ENCODE measurements at places on chromosomes 11 and 22.

- no peak for DNase-seq
These were observed 66.9 kb downstream of the SPON1 start for GRCh38 chr11:14029440-14029839.

- no peak for DNase-seq
These were observed 223.6 kb downstream of the SWAP70 start for GRCh38 chr11:9887472-9887871.

GRCh38 chr11:15333407-15333806, 218.7 kb downstream of the INSC start:
- DNase-seq: no peak

DNA sequence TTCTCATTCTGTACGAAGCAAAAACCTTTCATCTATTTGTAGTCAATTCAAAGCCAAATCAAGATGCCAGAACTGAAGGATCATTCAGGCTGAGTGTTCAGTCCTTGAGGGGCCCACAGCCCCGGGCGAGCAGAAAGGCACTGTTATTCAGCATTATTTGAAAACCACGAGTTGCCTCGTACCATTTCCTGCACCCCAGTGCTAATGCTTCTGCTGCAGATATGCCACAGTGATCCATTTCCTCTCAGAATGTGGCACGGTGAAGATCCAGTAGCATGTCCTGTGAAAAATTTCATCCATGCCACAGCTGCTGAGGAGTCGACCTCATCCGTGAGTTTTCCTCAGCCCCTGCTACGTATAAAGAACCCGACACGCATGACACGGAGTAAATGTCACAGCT, 85.4 kb downstream of the OSBP2 start:
- DNase-seq: no peak

- DNase-seq: peak; percentile 5
These were observed 40.9 kb upstream of the CELSR1 start for GRCh38 chr22:46578251-46578823.

- DNase-seq: no peak
These were observed 52.4 kb downstream of the DSCAML1 start for GRCh38 chr11:117744471-117745150.

DNA sequence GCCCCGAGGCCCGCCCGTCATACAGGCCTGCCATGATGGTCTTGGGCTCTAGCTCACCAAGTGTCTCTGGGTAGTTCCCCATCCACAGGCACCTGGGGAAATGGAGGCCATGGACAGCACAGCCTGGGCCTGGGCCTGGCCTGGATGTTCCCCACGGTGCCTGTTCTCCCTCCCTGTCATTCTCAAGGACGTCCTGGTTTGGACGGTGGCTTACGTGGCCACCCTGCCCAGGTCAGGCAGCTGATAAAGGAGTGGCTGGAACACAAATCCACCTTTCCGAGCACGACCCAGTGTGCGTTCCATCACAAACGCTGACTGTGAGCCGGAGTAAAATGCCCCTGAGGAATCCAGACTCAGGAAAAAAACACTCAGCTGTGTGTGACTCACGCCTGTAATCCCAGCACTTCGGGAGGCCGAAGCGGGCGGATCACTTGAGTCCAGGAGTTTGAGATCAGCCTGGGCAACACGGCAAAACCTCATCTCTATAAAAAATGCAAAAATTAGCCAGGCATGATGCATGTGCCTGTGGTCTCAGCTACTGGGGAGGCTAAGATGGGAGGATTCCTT, 41.2 kb upstream of the TESMIN start:
- no peak for DNase-seq

DNA sequence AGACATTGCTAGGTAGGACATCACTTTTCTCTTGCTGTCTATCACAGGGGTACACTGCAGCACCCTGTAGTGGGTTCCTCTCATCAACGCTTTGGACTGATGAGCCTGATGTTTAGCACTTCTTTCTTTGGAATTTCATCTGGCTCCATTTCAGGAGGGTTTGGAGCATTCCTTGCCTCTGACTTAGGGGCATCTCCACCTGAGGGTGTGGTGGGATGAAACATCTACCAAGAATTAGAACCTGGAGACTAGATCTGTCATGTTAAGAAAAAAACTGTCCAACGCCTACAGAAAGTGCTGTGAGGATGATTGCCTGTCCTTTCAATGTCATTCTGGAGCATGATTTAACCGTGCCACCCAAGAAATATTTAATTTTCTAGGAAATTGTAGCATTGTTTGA, 648.4 kb downstream of the ETS1 start:
- DNase-seq: no peak

DNA sequence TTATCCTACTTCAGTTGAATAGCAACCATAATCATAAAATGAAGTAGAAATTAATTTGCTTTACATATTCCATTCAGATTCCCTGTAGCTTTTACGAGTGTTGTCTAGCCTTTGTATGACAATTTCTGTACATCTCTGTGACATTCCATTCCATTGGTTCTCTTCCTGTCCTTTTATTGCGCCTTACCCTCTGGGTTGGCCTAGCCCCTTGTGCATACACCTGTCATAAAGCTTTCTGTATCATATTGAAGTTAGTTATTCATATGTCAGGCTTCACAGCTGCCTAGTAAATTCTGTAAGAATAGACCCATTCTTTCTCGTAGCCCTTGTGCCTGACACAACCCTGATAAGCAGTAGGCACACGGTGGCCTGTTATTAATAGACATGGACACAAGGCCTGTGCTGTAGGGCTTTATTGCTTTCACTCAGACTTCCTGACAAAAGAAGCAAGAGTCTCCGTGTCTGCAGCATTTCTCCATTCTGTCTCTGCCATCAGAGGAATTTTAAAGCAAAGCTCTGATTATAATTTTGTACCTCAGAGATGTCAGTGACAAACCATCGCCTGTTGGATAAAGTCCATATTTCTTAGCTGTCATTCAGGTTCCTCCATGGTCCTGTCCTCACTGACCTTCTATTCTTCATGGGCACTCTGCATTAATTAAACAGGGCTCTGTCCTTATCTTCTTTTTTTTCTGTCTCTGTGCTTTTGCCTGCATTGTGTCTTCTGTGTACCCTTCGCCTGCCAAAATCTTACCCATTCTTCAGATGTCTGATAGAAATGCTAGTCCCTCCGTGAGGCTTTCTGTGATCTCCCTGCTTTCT, 49.4 kb downstream of the BID start:
- DNase-seq: no peak

DNA sequence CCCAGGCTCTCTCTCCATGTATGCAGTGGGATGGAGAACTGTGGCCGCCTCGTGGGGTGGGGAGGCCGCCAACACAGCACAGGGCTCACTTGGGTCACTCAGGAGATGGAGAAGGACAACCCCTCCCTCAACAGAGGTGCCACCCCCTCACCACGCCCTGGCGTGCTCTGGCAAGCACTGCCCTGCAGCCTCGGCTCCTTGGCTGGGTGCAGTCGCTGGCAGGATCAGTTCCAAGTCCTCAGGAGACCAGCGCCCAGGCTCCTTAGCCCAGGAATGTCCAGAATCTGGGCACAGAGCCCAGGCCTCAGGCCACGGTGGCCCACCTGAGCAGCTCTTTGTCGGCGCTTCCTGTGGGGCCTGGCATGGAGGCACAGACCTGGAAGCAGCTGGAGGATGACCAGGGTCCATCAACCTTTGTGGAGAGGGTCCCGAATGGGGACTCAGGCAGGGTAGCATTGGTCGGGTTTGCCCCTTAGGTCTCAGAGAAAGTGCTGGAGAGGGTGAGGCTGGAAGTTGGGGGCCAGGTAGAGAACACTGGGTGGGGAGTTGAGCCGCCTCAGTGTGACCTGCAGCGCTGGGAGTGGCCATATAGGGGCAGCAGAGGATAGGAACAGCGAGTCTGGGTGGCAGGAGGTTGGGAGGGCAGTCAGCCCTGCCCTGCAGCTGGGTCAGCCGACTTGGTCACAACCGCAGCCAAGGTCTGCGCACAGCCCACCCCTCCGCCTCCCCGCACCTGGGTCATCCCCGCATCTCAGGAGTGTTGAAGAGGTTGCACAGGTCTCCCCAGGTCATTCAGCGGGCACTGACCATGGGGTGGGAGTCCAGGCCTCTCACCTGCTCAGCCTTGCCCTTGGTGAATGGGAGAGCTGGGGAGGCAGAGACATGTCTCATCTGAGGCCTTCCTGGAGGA, 8.2 kb downstream of the SUSD2 start:
- peak; percentile 35 for DNase-seq

DNA sequence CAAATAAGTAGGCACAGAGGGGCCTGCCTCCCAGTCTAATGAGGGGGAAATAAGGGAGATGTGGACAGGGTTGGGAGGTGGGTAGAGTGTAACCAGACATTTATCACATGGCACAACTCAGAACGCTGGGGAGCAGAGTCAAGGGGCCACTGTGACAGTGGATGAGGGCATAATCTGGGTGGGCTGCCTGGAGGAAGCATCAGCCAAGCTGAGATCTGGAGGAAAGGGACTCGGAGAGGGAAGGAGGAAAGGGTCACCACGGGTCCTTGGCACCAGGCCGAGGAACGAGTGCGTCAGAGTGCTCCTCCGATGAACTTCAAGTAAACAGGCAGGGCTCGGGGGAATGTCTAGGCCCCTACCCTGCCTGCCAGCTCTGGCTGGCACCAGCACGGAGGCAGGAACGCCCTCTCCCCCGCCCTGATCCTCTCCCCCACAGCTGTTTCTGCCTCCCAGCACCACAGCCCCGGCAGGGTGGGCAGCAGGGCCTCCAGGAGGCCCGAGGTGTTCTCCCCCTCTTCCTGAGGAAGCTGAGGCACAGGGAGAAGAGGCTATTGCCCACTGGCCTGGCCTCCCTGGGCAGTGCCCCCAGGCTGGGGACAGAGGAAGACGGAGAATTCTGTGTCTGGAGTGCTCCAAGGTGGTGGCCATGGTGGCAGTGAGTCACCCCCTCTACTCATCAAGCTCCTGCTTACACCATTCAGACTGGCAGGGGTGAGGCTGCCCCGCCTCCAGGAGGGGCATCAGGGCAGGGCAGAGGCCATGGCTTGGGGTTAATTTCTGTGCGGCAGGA, 4.2 kb downstream of the ALDH3B1 start:
- DNase-seq: no peak

DNA sequence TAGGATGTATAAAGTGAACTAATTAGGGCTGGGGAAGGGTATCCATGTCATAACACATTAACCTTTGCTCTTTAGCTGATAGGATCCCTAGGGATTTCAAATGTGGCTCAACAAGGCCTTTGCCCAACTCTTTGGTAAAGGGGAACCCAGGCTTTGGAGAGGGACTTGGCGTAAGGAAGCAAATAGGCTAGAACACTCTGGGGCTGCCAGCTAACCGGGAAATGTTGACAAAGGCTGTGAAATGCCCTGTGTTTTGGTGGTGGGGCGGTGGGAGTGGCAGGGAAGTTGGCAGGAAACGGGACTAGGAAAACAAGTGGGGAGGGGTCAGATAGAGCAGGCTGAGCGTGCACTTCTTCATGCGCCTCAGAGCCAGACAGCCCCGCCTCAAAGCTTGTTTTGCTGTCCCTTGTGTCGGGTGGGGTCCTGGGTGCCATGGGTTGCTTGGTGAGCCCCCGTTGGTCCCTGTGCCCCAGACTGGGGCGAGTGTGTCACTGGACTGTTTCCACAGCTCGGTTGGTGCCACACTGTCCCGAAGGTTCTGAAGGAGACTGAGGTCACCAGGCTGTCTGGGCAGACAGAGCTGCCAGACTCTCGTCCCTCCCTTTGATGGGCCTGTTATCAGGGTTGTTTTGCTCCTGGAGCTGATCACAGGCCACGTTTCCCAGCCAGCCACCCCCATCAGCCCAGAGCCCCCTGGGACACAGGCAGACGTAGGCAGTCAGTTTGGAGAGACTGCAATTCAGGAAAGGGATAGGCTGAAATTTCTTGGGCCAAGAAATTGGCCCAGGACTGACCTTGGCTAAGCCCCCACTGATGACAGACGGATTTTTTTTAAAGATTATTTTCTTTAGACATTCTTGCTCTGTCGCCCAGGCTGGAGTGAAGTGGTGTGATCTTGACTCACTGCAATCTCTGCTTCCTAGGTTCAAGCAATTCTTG, 19.6 kb downstream of the KCTD21 start:
- DNase-seq: no peak

DNA sequence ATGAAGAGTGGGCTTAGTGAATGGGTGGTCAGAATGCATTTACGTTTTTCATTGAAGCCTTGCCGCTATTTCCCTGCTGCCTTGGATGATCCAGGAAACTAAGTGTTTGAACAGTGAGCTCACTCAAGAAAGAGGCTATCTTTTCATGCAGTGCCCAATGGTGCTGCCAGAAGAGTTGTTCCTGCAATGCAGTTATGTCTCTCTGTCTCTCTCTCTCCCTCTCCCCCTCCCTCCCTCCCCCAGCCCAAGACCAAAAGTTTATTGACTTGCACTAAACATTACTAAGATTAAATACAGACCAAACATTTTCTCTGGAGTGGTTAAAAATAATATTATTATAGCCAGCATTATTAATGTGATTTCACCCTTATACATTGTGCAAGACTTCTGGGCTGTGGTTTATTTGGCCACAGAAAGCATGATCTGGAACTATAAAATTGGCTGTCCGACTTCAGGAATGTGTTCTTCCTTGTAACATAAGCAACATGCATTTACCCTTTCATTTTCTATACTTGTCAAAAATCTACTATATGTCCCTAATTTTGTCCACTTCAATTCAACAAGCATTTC, 6.6 kb upstream of the FUT4 start:
- DNase-seq: no peak

- DNase-seq: no peak
These were observed 1.4 kb downstream of the ZNF74 start for GRCh38 chr22:20395181-20395906.

DNA sequence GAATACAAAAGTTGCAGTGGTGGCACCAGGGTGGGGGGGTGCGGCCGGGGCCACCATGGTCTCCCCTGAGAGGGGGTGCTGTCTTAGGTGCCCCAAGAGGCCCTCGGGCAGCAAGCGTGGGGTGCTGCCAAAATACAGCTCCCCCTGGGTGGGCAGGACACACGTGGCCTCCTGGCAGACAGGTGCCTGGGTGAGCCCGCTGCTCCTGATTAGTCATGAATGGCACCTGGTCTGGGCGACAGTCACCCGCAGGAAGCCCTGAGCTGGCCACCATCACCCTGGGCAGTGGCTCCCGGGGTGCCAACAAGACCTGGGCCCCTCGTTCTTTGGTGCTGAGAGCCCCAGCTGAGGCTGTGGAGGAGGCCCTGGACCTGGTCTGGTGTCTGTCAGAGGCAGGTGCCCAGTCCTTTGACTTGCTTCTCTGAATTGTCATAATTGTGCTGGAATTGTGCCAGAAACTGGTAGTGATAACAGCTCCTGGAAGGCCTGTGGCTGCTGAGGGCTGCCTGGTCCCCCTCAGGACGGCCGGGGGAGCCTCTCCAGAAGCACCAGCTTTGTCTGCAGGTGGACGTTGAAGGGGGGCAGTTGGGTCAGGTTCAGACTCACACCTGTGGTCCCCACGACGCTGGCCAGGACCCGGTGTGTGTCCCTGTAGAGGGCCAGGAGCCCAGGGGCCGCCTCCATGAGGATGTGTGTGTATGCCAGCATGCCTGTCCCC, 14.8 kb downstream of the ALG12 start:
- no peak for DNase-seq

All from activated naive CD4-positive, alpha-beta T cell treated with anti-CD3 and anti-CD28 coated beads, Interleukin-2, amount 50 U/mL, for 16 hours (primary cell).